Iris pigment epithelial cell (primary cell): ENCODE measurements at places on chromosomes 5 and 9.

GRCh38 chr5:4374866-4375265 is 765.3 kb upstream of the ADAMTS16 start:
- no peak for DNase-seq

- peak; percentile 92 for DNase-seq
Observed at GRCh38 chr9:130962418-130963316, 23.6 kb upstream of the FIBCD1 start.

- peak; percentile 93 for DNase-seq
Observed at GRCh38 chr5:75617736-75618352, 6.6 kb downstream of the ANKDD1B start.

GRCh38 chr9:35746583-35746982 is 2.4 kb downstream of the GBA2 start:
- no peak for DNase-seq

- DNase-seq: peak; percentile 62
Observed at GRCh38 chr5:147628058-147628895, 118.4 kb upstream of the DPYSL3 start.

- peak; percentile 62 for DNase-seq
Observed at GRCh38 chr5:150615141-150615699, 25.2 kb upstream of the SYNPO start.

- no peak for DNase-seq
Observed at GRCh38 chr5:66130493-66130892, 13.6 kb upstream of the SREK1 start.

DNA sequence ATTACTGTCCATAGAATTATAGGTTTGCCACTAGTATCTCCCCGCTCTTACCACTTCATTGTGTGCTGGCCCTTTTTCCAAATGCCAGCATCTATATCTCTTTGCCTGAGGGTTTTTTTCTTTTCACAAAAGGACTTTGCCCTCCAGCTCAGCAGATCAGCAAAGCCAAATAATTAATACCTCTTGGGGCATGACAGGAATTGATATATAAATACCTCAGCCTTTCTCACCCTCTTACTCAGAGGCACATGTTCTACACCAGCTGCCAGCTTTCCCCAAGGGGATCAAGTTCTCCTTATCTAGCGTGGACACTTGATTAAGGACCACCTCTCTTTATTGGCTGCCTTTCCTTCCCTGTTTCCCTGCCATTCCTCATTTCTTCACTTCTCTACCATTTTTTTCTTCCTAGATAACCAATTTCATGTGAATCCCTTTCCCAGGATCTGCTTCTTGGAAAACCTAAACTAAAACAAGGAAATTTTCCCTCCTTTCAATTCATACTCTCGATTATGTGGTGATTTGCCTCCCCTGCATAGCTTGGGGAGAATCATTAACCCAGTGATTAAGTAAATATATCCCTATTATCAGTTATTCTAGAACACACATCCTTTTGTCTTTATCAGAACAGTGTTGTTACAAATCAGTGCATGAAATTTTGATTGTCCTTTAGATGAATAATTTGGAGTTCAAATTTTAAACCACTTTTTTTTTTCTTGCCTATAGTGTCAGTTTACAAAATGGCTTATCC is 6.9 kb upstream of the NUDT12 start:
- DNase-seq: no peak

DNA sequence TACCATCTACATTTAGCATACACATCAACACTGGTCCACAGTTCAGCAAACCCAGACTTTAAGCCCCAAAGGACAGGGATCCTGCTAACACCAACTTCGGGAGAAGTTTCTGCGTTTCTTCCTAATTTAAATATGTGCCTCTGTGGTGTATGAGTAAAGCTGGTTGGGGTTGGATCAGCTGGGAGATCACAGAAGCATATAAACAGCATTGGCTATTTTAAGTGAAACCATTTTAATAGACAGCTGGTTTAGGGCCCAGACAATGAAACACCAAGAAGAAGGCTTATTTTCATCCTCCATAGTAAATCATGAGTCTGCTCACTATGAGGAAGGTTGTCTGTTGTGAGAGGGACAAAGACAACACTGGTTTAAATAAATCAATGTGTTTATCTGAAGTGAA is 11.3 kb downstream of the EBF1 start:
- no peak for DNase-seq
